Stimulated activated naive CD4-positive, alpha-beta T cell treated with Interleukin-2 at 50 U/mL for 16 hours (primary cell): ENCODE measurements at places on chromosomes 11 and 22.

DNA sequence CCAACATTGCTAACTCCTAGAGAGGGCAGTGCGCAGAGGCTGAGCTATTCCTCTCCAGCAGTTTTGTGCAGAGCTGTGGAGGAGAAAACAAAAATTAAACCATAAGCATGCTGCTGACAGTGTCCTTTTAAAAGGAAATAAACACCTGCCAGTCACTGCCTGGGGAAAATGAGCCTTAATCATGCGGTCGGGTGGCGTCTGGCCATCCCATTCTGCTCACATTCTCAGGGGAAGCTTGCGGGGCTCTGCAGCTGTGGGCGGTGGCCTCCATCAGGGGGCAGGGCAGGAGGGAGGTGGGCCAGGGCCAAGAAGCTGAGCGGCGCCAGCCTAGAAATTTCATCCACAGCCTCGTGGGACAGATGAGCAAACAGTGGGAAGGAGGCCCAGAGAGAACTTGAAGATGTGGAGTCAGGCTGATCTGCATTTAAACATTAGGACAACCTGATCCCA lies 71.0 kb upstream of the TP53I11 start:
- no peak for DNase-seq

DNA sequence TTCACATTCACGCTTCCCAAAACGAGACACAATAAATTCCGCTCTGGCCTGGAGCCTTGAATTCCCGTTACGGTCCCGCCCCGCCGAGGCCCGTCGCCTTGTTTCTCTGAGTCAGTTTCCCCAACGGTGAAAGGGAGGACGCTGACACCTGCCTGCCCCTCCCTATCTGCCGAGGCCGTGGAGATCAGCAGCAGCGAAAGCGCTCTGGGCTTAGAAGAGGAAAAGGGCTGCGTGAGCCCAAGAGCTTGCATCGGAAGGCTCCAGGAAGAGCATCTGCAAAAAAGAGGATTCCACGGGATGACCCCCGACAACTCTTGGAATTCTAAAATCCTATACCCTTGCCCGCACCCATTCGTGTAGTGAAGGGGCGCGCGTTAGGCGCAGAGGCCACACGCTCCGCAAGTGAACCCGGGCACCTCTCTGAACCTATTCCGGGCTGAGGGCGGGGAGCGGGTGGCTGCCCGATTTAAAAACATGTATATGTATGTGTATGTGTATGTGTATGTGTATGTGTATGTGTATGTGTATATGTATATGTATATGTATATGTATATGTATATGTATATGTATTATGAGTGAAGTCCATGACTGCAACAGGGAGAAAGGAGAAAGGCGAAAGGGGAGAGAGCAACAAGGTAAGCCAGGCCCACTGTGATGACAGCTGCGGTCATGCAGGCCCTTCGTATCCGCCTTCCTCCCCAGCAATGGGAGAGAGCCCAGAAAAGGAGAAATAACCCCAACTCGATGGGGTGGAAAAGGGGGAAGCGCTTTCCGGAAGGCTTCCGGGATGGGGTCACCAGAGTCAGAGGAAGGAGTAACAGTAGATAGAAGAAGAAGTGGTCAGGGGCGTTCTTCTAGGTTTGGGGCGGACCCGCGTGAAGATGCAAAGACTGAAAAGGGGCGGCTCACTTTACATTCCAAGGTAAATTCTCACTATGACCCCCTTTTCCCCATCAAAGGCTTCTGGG lies 948 bp upstream of the MRTFA start:
- DNase-seq = peak; percentile 63

DNA sequence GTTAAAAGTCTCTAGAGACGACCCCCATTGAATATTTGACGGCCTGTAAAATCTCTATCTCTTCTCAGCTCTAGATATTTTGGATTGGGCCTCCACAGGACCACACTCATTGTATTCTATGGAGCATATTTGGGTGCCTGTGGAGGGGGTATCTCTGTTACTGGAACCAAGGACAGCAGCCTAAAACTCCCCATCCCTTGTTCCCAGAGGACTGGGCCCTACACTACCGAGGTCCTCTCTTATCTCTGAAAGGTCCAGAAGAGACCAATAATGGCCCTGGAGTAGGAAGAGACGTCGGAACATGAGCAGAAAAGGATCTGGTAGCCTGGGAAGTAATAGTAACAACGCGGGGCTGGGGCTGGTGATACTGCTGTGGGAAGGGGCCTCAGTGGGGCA lies 542 bp downstream of the HPS4 start:
- no peak for DNase-seq

GRCh38 chr11:33059331-33060007 lies 20.1 kb downstream of the TCP11L1 start:
- DNase-seq = no peak

DNA sequence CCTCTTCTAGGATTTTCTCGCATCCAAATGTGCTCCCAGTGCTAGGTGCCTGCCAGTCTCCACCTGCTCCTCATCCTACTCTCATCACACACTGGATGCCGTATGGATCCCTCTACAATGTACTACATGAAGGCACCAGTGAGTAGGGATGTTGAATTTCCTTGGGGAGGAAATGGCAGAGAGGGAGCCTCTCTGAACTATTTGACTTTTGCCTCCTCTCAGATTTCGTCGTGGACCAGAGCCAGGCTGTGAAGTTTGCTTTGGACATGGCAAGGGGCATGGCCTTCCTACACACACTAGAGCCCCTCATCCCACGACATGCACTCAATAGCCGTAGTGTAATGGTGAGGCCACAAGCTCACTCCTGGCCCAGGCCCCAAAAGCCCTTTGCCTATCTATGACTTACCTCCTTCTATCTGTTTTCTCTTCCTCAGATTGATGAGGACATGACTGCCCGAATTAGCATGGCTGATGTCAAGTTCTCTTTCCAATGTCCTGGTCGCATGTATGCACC lies 2.5 kb downstream of the TAF10 start:
- DNase-seq = no peak

DNA sequence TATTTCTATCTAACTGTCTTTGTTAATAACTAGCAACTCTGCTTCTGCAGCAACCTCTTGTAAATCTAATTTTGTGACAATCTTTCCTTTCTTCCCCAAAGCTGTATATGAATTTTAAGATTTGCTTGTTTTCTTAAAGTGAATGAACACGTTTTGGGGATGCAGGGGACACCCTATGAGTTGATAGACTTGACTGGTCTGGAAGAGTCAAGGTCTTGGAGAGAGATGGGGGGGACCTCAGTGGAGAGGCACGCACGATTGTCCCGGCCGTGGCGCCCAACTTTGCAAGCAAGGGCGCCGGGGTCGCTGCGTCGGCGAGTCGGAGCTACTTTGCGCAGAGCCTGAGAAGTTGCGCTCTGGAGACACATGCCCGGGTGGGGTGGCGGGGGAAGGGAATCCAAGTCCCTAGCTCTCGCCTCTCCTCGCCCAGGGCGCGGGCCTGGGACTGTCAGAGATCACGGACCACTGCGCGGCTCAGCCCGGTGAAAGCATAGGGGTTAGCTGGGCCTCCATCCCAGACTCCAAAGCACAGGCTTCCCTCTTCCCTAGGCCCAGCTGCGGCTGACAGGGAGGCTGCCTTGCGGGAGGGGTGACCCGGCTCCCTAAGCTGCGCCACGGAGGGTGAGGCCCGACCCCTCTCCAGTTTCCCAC lies 854 bp downstream of the ABCC8 start:
- DNase-seq = no peak

GRCh38 chr11:93329936-93330445 lies 551 bp upstream of the DEUP1 start:
- DNase-seq = no peak

- DNase-seq = no peak
Measured at GRCh38 chr22:41499624-41500280, 30.8 kb downstream of the ACO2 start.

DNA sequence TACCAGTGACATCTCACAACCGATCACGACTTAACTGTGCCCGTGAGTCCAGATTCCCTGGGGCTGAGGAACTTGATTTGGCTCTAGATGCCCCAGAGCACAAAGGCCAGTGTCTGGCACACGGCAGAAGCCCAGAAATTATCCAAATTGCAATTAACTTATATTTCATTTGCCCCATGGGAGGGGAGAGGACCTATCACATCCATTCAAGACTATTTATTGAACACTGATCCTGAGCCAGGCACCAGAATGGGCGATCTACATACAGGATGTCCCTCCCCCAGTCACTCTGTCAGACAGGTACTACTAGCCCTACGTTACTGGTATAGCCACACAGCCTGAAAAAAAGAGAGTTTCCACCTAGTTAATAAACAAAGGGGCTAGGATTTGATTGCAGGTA lies 5.1 kb downstream of the DNAL4 start:
- DNase-seq = no peak
